ENCODE measurements at places on chromosomes 7 and 10.

DNA sequence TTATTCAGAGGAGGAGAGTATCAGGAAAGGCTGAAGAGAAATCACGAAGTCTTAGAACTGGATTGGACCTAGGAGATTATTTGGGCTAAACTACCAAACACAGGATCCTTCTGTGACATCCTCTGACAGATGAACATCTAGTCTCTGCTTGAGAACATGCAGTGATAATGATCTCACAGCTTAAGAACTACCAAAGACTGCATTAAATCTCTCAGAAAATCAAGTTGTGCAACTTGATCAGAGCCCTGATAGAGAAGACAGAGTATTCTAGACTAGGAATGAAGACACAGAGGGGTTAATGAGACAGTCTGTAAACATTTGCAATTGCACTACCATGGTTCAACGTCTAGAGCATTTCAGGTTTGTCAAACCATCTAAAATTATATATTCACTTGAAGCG lies 37.1 kb upstream of the AGBL3 start:
- DNase-seq: no peak

DNA sequence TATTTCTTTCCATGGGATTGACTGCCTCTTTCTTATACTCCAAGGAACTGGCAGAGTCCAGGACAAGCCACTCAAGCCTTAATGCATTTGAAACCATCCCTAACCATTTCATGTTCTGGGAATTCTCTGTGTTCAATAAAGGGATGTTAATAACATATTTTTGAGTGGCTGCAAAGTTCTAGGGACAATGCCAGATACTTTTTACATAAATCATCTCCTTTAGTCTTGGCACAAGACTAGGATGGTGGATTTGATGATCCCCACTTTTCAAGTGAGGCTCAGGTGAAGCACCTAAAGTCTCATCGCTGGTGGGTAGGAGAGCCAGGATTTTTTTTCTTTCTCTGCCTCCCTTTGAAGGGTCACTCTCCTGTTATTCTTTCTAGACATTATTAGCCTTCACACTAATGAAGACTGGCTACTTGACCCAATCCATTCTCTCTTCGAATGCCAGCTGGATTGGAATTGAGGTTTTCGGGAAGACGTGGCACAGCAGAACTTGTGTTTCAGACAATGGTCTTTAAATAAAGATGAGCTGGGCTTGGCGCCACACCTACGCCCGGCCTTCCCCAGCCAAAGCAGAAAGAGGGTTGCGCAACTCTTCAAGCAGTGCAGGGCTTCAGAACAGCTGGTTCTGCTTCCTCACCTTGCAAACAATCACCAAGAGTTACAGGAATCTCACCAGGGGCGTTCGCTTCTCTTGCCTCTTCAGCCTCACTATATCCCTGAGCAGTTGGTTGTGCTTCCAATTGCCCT lies 73.8 kb upstream of the BMPER start:
- peak; percentile 57 for DNase-seq

GRCh38 chr7:18420748-18421147 lies 74.8 kb upstream of the HDAC9 start:
- DNase-seq: no peak

DNA sequence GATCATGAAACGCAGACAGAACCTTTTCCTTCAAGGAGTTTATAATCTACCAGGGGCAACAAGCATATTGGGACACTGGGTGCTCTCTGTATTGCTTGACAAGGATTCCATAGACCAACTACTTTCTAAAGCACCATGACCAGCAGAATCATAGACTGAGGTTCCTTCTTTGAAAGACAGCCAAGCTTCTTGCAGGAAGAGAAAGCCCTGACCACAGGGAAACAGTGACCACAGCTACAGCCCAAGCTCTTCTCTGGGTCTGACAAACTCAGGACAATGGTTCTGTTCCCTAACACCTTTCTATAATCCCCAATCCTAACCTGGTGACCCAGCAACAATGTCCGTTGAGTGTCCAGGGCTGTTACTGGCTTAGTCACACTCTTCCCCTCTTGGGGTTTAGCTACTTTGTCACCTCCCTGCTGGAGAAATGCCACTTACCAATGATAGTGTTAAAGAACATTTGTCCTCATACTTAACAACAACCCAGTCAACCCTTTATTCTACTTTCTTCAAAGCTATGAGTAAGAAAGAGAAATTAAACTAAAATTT lies 155.7 kb downstream of the JAZF1 start:
- DNase-seq: no peak

GRCh38 chr7:69864274-69864673 lies 266.0 kb downstream of the AUTS2 start:
- DNase-seq: no peak

GRCh38 chr10:95552679-95553342 lies 8.4 kb downstream of the SORBS1 start:
- no peak for DNase-seq

Measured in femur (tissue), 1 donor.